ENCODE measurements at places on chromosomes 16 and 17.
A peak's percentile ranks its signal among the peaks of the same experiment; 100 is the strongest.

DNA sequence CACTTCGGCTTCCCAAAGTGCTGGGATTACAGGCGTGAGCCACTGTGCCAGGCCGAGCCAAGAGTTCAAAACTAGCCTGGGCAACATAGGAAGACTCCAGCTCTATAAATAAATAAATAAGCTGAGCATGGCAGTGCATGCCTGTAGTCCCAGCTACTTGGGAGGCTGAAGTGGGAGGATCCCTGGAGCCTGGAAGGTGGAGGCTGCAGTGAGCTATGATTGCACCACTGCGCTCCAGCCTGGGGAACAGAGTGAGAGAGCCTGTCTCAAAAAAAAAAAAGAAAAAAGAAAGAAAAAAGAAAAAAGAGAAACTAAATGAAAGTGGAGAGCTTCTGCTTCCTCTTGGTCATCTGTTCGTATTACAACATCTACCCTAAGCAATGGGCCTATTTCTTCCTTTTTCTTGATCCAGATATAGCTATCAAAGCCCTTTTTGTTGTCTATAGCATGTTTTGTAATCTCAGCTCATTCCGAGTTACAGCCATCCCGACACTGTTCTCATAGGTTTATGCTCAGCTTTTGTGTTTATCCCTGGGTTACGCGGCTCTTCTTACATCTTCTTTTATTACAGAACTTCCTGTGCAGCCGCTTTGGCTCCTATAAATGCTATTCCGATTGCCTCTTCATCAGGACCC, 14.1 kb upstream of the MAPK3 start:
- H3K4me1 ChIP-seq = peaks cover 21% of the 10 kb centered on the region
- no peaks in the 10 kb centered on the region for H3K36me3 ChIP-seq
- peak overlapping the region; percentile 7 for H3K27ac ChIP-seq

- H3K36me3 ChIP-seq = no peaks in the 10 kb centered on the region
- peaks cover 15% of the 10 kb centered on the region for H3K27me3 ChIP-seq
- DNase-seq = no peak
- no peaks in the 10 kb centered on the region for H3K4me1 ChIP-seq
- H3K4me3 ChIP-seq = no peak overlapping the region
- no peak overlapping the region for H3K27ac ChIP-seq
Observed at GRCh38 chr16:66231452-66232160, 134.9 kb upstream of the CDH5 start.

GRCh38 chr17:28941251-28941650, 10.1 kb downstream of the PHF12 start:
- no peak overlapping the region for H3K27ac ChIP-seq
- H3K27me3 ChIP-seq = no peaks in the 10 kb centered on the region
- H3K4me3 ChIP-seq = no peak overlapping the region
- H3K4me1 ChIP-seq = peaks cover 85% of the 10 kb centered on the region
- no peak for DNase-seq

DNA sequence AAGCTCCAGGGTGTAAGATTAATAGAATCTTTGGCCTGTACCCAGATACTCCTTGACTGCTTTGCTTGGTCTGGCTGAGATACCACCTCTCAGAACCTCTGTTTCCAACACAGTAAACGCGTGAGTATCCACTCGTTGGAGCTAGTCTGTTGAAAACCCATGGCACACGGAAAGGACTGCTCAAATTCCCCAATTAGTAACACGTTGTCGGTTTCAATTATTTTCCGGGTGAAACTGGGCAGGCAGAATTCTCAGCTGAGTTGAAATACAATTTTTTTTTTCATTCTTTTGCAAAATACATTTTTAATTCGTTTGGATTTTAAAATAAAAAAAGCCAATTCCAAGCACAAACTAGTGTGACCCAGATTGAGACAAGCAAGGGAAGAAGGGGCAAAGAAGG, 120.5 kb downstream of the MAF start:
- no peaks in the 10 kb centered on the region for H3K4me1 ChIP-seq
- no peak overlapping the region for H3K27ac ChIP-seq
- no peak overlapping the region for H3K4me3 ChIP-seq
- H3K36me3 ChIP-seq = no peaks in the 10 kb centered on the region
- no peaks in the 10 kb centered on the region for H3K27me3 ChIP-seq
- DNase-seq = no peak

- peaks cover 44% of the 10 kb centered on the region for H3K4me1 ChIP-seq
- H3K27ac ChIP-seq = peak overlapping the region; percentile 88
- H3K27me3 ChIP-seq = no peaks in the 10 kb centered on the region
- no peak for DNase-seq
- H3K36me3 ChIP-seq = peaks cover 6% of the 10 kb centered on the region
Observed at GRCh38 chr16:68083861-68084503, 1.2 kb upstream of the NFATC3 start.

- no peak overlapping the region for H3K27ac ChIP-seq
- H3K36me3 ChIP-seq = no peaks in the 10 kb centered on the region
- DNase-seq = no peak
- peaks cover 74% of the 10 kb centered on the region for H3K27me3 ChIP-seq
- peaks cover 7% of the 10 kb centered on the region for H3K4me1 ChIP-seq
- H3K4me3 ChIP-seq = no peak overlapping the region
Observed at GRCh38 chr16:30026449-30026848, 3.5 kb downstream of the C16orf92 start.

- H3K27me3 ChIP-seq = no peaks in the 10 kb centered on the region
- H3K4me3 ChIP-seq = no peak overlapping the region
- H3K36me3 ChIP-seq = peaks cover 5% of the 10 kb centered on the region
- no peak overlapping the region for H3K27ac ChIP-seq
Observed at GRCh38 chr16:19180741-19181140, 12.7 kb downstream of the SYT17 start.

DNA sequence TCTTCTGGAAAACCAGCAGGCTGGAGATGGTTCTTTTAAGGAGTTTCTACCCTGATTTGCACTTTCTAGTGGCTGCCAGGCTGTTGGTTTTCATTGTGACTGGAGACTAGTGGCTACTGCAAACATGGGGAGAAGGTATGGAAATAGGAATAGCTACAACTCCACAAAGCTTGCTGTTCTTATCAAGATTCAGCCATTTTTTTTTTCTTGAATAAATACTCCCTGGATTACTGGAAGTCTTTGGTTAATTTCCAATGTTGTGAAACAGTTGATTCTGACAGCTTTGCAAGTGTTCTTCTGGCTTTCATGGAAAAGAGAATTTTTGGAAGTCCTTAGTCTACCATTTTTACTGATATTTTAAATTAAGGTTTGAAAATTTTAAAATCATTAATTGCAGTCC, 277.7 kb downstream of the HS3ST3A1 start:
- no peak for DNase-seq
- no peak overlapping the region for H3K4me3 ChIP-seq
- no peak overlapping the region for H3K27ac ChIP-seq
- no peaks in the 10 kb centered on the region for H3K4me1 ChIP-seq
- H3K27me3 ChIP-seq = no peaks in the 10 kb centered on the region
- no peaks in the 10 kb centered on the region for H3K36me3 ChIP-seq

DNA sequence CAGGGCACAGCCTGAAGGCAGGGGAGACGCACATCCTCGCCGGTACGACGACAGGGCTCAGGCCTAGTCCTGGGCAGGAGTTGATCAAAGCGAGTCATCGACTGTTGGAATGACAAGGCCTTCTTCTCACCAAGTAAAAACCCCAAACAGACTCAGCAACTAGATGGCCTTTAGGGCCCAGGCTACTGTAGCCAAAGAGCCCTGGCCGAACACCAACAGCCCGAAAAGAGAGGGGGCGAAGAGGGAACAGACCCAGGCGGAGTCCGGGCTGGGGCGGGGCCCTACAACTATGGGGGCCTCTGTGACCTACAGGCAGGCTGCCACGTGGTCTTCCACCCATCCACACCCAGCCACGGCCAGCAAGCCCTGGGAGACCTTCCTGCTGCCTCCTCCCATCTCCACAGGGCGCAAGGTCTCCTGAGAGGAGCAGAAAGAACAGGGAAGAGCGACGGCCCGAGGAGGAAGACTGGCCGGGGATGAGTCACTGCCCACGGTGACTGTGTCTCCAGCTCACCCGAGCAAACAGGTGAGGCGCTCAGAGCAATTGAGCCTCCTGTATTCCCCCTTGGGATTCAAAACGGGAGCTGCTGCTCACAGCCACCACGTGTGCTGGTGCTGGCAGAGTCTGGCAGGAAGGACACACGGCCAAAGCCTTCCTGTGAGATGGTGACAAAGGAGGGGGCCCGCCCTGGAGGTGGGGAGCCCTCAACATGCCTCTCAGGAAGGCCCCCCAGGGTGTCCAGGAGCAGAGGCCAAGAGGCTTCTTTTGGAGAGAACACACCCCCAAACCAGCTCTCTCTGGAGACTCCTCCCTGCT, 17.7 kb downstream of the SLC16A3 start:
- H3K4me3 ChIP-seq = no peak overlapping the region
- peak; percentile 52 for DNase-seq
- no peaks in the 10 kb centered on the region for H3K27me3 ChIP-seq
- H3K36me3 ChIP-seq = peaks cover 90% of the 10 kb centered on the region

- H3K4me1 ChIP-seq = peaks cover 13% of the 10 kb centered on the region
- no peak overlapping the region for H3K27ac ChIP-seq
- H3K4me3 ChIP-seq = no peak overlapping the region
- no peak for DNase-seq
- H3K36me3 ChIP-seq = no peaks in the 10 kb centered on the region
- peaks cover 10% of the 10 kb centered on the region for H3K27me3 ChIP-seq
Observed at GRCh38 chr17:32516940-32517701, 30.3 kb downstream of the CDK5R1 start.

DNA sequence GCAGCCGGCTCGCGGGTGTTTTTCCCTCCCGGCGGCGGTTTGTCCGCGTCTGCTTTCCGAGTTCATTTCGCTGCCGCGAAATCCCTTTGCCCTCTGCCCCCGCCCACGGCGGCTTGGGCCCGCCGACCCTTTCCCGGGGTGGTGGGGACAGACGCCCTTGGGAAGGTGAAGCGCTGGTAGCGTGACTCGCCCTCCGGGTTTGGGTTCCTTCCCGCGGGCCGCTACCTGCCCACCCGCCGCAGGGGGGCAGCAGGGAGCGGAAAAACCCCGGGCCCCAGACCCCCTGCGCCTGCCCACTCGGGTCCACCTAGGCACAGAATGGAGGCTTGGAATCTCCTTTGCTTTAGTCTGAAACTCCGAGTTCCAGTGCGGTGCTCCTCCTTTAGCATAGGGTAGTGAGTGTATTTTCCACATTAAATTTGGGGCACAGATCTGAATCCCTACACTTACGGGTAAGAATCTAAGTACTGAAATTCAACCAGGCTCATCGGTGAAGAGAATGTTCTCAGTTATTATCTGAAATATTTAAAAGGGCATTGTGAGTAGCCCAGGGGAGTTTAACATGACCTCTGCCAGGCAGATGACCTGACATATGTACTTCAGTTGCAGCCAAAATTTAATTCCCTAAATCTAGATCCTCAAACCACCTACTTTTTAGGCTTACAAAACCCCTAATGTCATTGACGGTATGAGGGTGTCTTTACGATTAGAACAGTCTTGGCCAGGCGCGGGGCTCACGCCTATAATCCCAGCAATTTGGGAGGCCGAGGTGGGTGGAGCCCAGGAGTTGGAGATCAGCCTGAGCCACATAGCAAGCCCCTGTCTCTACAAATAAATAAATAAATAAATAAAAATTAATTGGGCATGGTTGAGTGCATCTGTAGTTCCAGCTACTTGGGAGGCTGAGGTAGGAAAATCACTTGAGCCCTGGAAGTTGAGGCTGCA, 1.0 kb downstream of the NME2 start:
- peak overlapping the region; percentile 80 for H3K27ac ChIP-seq
- peaks cover 37% of the 10 kb centered on the region for H3K36me3 ChIP-seq
- DNase-seq = peak; percentile 53
- peak overlapping the region; percentile 97 for H3K4me3 ChIP-seq
- H3K4me1 ChIP-seq = peaks cover 25% of the 10 kb centered on the region
- no peaks in the 10 kb centered on the region for H3K27me3 ChIP-seq

DNA sequence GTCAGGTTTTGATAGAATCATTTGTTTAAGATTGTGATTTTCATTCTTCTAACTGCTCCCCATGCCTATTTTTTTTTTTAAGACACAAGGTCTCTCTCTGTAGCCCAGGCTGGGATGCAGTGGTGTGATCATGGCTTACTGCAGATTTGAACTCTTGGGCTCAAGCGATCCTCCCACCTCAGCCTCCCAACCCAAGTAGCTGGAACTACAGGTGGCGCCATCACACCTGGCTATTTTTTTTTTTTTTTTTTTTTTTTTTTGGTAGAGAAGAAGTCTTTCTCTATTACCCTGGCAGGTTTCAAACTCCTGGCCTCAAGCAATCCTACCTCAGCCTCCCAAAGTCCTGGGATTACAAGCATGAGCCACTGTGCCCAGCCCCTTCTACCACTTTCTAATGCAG, 223.3 kb downstream of the CBLN1 start:
- H3K4me3 ChIP-seq = no peak overlapping the region
- H3K27me3 ChIP-seq = no peaks in the 10 kb centered on the region
- DNase-seq = no peak
- no peaks in the 10 kb centered on the region for H3K36me3 ChIP-seq
- H3K27ac ChIP-seq = no peak overlapping the region

- no peak overlapping the region for H3K4me3 ChIP-seq
- no peak overlapping the region for H3K27ac ChIP-seq
- no peaks in the 10 kb centered on the region for H3K36me3 ChIP-seq
Observed at GRCh38 chr17:35341411-35341992, 31.9 kb downstream of the SLFN11 start.

DNA sequence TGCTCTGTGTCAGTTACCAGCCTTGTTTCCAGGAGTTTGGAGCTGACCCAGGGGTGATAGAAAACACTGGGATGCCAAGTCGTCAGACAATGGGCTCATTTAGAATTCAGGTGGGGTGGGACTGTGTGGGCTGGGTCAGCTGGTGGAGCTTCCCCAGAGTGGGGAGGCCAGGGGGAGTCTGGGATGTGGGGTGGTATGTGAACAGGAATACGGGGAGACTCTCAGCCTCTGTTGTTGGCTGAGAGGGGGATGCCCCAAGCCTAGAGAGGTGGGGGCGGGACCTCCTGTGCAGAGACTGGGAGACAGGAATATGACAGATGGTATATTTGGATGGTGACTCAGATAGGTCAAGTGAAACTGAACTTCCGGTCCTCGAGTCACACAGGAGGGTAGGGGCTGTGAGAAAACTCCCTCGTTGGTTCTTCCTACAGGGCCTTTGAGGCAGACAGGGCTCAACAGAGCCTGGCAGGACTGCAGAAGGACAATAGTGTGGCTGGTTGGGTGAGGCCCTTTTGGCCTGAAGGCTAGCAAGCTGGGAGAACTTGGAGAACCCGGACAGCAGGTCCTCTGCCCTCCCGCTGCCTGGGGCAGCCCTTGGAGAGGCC, 23.7 kb downstream of the CDH1 start:
- H3K27ac ChIP-seq = peak overlapping the region; percentile 39
- no peak overlapping the region for H3K4me3 ChIP-seq
- H3K27me3 ChIP-seq = peaks cover 4% of the 10 kb centered on the region
- no peak for DNase-seq
- H3K36me3 ChIP-seq = no peaks in the 10 kb centered on the region
- peaks cover 46% of the 10 kb centered on the region for H3K4me1 ChIP-seq

DNA sequence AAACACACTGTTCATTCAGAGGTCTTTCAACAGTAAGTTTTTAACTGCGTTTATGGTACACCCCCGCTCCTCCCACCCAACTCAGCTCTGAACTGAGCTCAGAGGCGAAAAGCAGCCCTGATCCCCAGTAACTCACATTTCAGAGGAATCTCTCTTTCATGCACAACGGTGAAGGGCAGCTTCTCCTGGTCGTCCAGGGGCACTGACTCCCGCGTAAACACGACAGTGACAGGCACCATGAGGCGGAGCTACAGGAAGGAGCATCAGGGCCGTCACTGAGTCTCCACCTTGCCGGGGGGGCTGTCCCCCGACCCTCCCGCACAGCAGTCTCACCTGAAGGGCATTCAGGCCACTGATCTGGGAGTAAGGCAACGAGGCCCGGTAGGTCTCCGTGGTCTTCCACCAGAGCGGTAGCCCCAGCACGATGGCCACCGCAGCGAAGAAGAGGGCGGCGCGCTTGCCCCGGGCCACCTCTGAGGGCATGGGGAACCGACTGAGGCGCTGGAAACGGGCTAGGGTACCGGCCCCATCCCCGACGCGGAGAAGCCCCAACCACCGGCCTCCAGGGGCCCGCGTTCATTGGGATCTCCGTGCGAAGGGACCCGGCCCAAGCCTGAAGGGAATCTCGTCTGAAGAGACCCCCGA, 486 bp downstream of the PIGS start:
- peaks cover 19% of the 10 kb centered on the region for H3K4me1 ChIP-seq
- DNase-seq = no peak
- H3K27ac ChIP-seq = peak overlapping the region; percentile 77
- peaks cover 7% of the 10 kb centered on the region for H3K36me3 ChIP-seq
